ENCODE measurements at places on chromosomes 11 and 22.

GRCh38 chr11:120238968-120239620, 846 bp upstream of the POU2F3 start:
- no peak for DNase-seq

DNA sequence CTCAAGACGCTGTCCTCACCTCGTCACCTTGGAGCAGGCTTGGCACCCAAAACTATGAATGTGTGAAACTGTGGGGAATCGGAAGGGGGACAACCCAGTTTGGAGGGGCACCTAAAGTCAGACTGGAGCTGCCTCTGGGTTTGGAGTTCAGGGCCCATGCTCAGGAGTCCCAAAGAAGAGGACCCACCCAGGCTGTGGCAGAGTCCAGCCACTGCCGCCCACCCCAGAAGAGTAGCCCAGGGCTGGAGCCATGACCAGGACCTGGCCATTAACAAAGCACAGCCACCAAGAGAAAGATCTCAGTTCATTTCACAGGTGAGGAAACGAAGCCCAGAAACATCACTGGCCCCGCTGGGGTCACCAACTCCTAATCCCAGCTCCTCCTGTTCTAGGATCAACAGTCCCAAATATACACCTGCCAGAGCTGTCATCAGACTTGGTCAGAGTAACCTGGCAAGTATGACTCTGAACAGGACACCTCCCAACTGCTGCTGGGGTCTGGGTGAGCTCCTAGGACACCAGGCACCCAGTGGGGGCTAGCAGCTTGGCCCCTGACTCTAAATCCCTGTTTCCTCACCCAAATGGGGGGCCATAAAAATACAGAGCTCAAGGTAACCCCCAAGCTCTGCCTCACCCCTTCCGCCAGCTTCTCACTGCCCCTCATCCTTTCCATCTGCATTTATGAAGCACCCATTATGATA, 2.7 kb downstream of the RAB3IL1 start:
- DNase-seq: no peak

DNA sequence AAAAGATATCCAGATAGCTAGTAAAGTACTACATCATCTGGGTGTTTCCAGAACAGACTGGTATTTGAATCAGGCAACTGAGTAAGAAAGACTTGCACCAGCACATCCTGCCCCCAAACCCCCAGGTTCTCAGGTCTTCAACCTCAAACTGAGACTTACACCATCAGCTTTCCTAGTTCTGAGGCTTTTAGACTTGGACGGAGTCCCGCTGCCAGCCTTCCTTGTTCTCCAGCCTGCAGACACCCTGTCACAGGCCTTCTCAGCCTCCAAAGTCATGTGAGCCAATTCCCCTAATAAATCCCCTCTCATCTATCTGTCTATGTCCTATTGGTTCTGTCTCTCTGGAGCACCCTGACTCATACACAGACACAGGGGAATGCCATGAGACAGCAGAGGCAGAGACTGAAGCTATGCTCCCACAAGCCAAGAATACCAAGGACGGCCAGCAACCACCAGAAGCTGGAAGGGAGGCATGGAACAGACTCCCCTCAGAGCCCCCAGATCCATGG, 10.9 kb downstream of the SMCO4 start:
- DNase-seq: no peak

- no peak for DNase-seq
Measured at GRCh38 chr11:92123540-92123939, 101.1 kb upstream of the FAT3 start.

DNA sequence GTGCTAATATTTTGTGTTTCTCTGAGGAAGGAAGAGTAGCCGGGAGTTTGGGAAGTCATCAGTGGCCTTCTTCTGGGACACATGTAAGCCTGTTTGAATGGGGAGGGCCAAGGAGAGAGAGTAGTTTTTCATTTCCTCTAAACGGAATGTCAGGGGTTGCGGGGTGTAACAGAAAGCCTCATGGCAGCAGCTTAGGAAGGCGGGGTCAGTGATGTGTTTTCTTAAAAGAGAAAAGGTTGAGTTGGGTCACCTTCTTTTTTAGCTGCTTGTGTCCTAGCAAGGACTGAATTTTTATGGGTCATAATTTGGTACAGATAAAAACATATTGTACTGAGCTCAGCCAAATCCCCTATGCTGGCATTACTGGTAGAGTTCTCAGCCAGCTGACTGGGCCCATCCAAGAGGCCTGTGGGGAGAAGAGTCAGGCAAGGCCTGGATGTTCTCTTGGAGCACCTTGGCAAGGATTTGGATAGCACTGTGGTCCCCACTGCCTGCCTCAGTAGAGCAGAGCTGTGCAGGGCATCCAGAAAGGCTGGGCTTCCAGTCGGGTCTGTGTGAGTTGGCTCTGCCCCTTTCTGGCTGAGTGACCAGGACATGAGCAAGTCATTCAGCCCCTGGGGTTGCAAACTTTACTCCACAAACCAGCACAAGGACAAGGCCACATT, 29.4 kb upstream of the NAV2 start:
- no peak for DNase-seq

DNA sequence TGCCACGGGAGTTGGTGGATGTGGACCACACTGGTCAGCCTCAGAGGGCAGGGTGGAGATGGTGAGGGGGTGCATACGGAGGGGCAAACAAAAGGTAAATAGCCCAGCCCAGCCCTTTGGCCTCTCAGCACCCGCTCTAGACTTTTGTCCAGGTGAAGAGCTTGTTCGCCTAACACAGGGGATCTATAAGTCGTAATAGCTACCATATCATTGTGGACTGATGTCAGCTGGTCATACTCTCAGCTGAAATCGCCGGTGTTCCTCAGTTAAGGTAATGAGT, 27.0 kb upstream of the TREH start:
- DNase-seq: no peak

GRCh38 chr22:37533995-37534394, 14.8 kb upstream of the CARD10 start:
- DNase-seq: no peak

DNA sequence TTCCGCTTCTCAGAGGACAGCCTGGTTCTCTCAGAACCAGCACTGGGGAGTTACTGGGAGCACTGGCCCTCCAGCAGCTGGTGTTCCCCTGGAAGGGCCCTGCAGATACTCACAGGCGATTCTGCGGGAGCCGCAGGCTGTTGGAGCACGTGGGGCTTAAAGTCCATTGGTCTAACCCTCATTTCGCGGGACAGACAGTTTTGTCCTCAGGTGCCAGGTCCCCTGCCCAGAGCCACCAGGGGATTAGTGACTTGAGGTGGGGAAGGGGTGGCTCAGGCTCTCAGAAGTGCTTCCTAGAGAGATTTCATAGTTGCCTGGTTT, 53.9 kb downstream of the CACNA1I start:
- no peak for DNase-seq

GRCh38 chr11:102266099-102266498, 51.2 kb upstream of the BIRC3 start:
- no peak for DNase-seq

DNA sequence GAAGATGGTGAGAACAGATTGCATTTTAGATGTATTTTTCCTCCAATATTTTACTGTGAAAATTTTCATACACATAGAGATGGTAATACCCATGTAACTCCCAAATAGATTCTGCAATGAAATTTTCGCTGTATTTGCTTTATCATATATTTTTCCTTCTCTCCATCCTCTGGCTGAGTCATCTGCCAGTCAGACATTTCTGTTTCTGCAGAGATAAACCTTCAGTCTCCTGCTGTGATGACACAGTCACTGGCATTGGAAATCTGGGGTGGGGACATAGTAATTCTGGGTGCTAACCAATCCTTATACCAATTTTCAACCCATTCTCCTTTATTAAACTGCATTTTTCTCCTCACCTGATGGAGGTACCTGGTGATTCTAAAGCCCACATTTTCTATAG, 33.7 kb downstream of the SVIP start:
- no peak for DNase-seq

- DNase-seq: no peak
Measured at GRCh38 chr22:27984001-27984695, 65.1 kb upstream of the PITPNB start.

GRCh38 chr22:46397951-46398350, 62.4 kb downstream of the TRMU start:
- DNase-seq: no peak

GRCh38 chr22:35736701-35737100, 19.0 kb downstream of the APOL5 start:
- DNase-seq: no peak

DNA sequence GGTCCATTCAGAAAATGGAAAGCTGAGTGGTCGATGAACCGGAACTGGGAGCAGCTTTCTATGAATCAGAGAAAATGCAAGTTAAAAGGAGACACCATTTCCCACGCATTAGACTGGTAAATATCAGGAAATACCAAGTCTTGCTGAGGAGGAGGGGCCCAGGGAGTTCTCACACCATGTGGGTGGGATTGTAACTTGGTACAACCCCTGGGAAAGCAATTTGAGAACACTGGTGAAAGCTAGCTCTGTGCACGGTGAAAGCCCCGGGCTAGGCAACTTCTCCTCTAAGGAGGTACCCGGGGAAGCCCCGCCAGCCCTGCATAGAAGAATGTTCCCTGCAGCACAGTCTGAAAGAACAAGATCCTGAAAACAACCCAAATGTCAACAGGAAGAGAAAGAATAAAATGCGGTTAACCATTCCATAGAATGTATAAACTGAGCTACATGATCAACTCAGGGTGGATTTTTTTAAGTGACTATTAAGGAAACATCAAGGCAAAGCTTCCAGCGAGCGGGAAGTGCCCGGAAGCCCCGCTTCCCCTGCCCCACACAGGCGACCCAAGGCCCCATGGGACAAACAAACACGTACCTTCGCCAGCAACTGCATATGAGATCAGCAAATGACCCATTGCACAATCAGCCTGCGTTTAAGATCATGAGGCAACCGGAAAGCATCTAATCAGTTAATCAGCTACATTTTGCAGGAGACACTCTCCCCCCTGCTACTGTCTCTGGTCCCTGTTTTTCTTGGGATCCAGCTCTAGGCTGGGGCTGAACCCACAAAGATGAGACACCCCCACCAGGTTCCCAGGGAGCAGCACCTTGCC, 11.3 kb downstream of the SHANK2 start:
- no peak for DNase-seq

- no peak for DNase-seq
Measured at GRCh38 chr11:86594746-86595145, 77.7 kb downstream of the ME3 start.

DNA sequence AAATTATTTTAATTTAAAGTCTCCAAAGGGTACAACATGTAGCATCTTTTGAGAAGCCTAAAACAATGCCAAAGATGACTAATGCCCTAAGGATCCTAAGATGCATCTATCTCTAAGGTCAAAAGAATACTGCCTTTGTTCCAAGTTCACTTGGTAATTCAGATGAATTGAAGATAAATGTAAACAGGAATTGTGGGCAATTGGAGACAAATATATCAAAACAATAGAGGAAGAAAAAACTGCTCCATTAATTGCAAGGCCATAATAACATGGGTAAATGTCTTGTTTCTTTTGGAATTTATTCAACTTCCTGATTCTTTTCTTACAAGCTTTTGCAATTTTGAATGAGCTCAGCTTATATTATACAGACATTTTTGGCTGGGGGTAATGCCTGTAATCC, 338.6 kb downstream of the TTC28 start:
- DNase-seq: no peak

DNA sequence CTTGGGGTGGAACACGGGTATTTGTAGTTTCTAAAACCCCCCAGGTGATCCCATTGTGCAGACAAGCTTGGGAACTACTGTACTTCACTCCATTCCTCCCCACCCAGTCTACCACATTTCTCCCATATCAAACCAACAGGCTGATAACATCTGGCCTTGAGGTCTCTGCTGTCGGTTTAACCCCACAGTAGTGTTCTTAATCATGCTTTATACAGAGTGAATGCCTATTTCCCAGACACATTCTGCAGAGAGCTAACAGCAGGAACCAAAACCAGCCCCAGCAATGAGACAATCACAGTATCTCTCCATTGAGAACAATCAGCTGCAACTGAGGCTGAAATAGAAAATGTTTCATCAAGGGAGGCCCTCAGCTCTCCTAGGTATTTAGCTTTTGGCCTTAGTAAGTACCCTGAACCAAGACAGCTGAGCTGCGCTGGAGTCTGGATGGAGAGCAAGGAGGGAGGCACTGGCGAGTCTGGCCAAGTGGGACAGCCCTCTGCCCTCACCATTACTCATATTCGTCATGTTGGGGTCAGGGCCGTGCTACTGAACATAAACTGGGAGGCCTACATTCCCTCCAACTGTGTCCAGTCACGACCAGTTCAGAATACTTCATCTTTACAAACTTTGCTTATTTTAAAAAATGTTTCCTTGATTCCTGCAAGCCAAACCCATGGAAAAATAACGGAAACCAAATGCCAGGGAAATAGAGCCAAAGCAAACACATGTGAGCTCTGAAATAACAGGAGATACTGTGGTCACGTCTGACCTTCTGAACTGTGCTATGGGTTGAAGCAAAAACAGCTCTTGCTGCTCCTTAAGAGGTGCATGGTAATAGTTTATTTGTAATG, 81.0 kb downstream of the CCDC34 start:
- no peak for DNase-seq

- no peak for DNase-seq
Measured at GRCh38 chr11:76609736-76610370, 60.7 kb downstream of the LRRC32 start.

DNA sequence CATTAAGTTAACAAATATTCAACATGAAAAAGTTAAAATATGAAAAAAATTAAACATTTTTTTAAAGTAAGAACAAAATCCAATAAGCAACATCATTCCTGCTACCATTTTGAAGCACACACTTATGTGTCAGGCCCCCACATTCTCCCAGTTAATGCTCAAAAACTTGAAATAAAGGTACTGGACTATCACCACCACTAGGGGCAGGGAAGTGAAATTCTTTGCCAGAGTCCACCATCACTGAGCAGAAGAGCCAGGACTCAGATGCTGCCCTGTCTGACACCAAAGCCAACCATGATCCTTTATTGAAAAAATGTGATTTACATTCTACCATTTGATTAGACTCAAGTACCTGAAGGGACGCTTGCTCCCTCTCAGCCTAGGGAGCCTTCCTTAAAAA, 39.1 kb downstream of the PITPNB start:
- DNase-seq: no peak

GRCh38 chr11:833114-833791, 501 bp downstream of the CD151 start:
- no peak for DNase-seq

- no peak for DNase-seq
Measured at GRCh38 chr11:86459682-86460460, 85.2 kb downstream of the CCDC81 start.

DNA sequence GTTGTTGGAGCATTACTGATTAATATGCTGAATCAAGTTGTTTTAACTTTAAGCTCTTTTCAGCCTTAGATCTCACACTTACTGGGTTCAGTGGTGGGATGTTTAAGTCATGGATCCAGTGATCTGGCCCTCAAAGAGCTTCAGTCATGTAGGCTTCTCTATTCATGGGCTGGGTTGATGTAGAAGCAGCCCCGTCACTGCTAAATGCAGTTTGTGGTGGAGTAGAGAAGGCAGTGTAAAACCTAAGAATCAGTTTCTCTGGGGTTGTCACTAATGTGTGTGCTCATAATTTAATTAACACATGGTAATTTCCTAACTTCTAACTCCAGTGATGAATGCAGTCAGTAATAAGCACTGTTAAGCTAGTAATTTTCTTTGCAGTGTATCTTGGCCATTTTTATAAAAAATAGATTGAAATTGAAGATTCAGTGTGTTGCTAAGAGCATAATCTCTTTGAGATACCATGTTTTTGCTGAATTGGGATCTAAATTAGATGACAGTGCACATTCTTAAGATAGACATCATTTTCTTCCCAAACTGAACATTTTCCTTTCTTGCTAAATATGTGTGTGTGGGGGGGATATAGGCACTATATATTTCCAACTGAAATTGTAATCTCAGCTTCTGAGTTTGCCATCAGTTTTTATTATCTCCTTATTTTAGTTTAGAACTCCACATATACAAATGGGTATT, 9.0 kb downstream of the SPCS2 start:
- no peak for DNase-seq
